ENCODE measurements at places on chromosomes 13 and 19. TPM values are rescaled to one million over a fixed set of nuclear protein-coding genes. Genes with fewer than 3 reads are reported as not detected.

KIRREL2 gene
- 0.13 TPM for total RNA-seq

DNA sequence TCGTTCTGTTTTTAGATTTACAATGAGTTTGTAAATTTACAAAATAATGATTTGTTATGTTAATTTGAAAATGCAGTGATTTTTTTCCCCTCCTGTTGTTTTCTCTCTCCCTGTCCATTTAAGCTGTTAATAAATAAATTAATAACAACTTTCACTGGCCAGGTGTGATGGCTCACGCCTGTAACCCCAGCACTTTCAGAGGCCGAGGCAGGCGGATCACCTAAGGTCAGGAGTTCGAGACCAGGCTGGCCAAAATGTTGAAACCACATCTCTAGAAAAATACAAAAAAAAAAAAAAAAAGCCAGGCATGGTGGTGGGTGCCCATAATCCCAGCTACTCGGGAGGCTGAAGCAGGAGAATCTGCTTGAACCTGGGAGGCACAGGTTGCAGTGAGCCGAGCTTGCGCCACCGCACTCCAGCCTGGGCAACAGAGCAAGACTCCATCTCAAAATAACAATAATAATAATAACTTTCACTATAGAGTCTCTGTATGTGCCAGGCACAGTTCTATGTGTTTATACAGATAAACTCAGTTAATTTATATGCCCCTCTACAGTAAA is 229.2 kb upstream of the ARGLU1 start:
- DNase-seq: no peak

METTL21C gene
- total RNA-seq: not detected

DNA sequence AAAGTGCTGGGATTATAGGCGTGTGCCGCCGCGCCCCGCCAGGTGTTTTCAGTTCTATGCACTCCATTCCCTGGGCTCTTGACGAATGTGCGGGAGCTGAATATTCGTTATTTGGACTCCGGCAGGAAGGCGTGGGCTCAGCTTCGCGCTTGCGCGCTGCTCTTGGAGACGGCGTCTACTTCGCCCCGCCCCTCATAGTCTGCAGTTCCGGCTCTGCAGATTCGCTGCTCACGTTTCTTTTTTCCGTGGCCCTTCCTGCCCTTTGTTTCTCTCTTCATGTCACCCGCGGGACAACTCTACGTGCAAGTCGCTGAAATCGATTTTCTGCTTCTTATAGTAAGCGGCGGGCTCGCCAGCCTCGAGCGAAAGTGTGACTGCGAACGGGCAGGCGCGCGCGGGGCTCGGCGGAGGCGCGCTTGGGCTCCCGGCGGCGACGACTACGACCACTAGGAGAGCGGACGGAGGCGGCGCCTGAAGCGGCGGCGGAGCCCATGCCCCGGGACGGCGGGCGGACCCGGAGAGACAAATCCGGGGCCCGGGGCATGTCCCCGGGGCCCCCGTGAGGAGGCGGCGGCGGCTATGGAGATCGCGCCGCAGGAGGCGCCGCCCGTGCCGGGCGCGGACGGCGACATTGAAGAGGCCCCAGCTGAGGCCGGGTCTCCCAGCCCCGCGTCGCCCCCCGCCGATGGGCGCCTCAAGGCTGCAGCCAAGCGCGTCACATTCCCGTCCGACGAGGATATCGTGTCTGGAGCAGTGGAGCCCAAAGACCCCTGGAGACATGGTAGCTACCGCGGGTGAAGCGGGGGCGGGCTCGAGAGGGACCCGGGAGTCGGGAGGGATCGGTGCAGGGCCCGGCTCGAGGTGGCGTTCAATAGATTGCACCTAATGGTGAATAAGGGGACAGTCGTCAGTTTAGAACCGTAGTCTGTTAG is at the start of gene PPP1R37:
PPP1R37 (plus strand) TSS at position 433 of the 932 bp plus-strand sequence; CDS start at position 580, 147 bp downstream.
- peak; percentile 96 for DNase-seq

- DNase-seq: no peak
Measured at GRCh38 chr13:30502237-30502636, 36.5 kb upstream of the HMGB1 start.

GRCh38 chr13:35477386-35477946 is 977 bp upstream of the MAB21L1 start:
- no peak for DNase-seq

NOTCH3 gene
- 10.5 TPM for total RNA-seq

TICAM1 gene
- 27.2 TPM for total RNA-seq

PALM3 gene
- 0.37 TPM for total RNA-seq

CEACAM7 gene
- 919 TPM for total RNA-seq

- no peak for DNase-seq
Measured at GRCh38 chr13:44692173-44692713, 116.1 kb upstream of the TSC22D1 start.

GRCh38 chr19:5003781-5004180 is 34.9 kb downstream of the KDM4B start:
- no peak for DNase-seq

- no peak for DNase-seq
Measured at GRCh38 chr13:37647031-37647650, 48.6 kb upstream of the POSTN start.

DNA sequence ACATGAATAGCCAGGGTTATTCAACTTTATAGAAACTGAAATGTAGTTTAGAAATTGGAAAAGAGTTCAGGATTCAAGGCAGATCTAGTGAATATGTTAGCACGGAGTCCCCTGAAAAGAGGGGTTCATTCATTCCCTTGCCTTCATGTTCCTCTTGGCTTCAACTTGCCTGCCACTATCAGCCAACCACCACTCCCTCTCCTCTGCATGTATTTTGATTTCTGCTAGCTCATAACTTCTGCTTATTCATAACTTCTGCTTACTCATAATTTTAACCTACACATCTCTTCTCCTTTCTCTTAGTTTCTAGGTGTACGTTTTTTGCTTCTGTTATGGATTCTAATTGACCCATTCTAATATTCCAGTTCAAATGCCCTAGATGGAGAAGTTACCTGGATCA is 5.5 kb upstream of the SERTM1 start:
- no peak for DNase-seq

DNA sequence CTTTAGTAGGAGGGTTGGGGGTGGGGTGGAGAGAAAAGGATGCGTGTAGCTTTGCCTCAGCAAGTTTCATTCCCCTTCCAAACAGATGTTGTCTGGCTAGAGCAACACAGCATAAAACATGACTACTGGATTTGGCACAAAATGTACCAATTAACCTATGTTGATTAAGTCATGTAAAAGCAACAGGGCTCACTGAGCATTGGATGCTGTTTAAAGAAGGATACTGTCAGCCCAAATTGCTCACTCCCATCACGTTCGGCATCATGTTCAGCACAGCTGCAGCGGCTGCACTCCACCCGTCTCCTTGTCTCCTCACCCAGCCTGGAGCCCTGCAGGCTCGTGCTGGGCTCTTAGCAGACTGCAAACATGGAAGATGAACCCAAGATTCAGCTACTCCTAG is 77.5 kb downstream of the DLEU7 start:
- DNase-seq: no peak

GRCh38 chr19:4019578-4019977 is 12.0 kb downstream of the PIAS4 start:
- no peak for DNase-seq

- peak; percentile 62 for DNase-seq
Measured at GRCh38 chr19:10568062-10568825, 535 bp downstream of the CDKN2D start.

GRCh38 chr19:28425046-28425931 is 787.7 kb downstream of the UQCRFS1 start:
- no peak for DNase-seq

HSPB6 gene
- 6.3 TPM for total RNA-seq

SUGP1 gene
- total RNA-seq: 54.7 TPM

- peak; percentile 86 for DNase-seq
Measured at GRCh38 chr19:32675720-32676185, at the start of gene RGS9BP. TSS of gene RGS9BP (plus strand) at chr19:32675848. CDS start at chr19:32676264, 416 bp downstream.

DNA sequence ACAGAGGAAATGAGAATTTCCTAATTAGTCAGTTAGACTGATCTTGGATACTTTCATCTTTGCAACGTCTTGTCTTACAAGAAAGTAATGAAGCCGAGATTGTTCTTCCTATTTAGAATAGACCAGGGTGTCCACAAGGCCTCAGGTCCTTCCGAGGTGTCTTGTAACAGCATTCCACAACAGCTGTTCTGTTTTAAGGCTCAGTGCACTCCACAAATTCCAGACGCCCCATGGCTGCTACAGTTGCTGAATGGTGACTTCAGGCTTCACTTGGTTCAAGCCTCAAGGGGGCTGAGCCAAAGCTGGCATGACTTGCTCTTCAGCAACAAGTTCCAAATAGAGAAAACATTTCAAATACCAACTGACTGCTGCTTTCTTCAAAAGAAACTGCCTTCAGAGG is 143.4 kb downstream of the SHISA2 start:
- DNase-seq: no peak

- no peak for DNase-seq
Measured at GRCh38 chr19:40588926-40589569, 12.1 kb upstream of the LTBP4 start.

GRCh38 chr13:94327318-94327717 is 152.2 kb downstream of the DCT start:
- no peak for DNase-seq

DNA sequence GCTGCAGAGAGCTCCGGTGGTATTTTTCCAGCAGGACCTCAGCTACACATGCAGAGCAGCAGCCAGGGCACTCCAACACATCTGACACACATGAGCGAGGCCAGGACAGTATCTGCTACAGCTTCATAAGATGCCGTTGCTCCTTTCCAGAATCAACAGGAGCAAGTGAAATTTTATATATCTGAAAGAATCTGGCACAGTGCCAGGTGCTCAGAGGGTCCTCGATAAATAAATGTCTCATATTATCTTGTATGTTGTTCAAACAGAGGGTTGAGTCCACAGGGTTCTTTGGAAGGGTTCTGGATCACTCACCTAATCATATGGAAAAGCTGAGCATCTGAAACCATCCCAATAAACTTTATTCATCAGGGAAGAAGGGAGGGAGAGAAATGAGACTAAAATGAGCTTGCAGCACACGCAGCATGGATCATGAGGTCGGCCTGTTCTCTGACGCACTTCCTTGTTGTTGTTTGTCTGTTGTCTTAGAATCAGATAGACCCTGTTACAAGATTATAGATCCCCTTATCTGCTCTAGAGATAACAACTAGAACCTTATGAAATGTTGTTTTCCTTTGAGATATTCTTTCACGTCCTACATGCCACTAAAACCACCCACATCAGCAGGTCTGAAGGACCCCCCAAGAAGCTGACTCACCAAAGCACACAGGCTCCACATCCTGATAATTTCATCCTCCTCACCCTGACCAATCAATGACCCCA is 3.2 kb upstream of the METTL21C start:
- DNase-seq: no peak

DNA sequence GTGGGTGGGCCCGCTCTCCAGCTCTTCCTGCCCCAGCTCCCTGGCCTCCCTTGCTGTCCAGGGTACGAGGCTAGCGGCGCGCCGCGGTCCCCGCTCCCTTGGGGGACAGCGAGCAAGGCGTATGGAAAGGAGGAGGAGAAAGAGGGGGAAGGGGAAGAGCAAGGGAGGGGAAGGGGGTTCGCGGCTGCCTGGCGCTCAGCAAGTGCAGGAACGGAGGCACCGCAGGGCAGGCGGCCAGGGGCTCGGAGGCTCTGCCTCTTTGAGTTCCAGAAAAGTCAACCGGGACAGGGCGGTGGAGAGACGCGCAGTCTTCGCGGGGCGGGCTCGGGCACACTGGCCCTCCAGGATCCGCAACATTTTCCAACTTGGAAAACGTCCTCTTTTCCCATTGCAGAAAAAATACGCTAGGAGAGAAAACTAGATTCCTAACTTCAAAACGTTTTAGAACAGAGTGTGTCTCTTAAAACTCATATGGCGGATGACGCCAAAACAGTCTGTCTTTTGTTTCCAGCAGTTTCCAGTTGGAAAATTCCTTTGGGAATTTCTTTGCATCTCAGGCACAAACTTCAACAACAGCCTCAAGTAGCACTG is 23.1 kb upstream of the TNFRSF19 start:
- no peak for DNase-seq

GRCh38 chr19:43132696-43133095 is 50.2 kb upstream of the PSG2 start:
- no peak for DNase-seq

- DNase-seq: peak; percentile 75
Measured at GRCh38 chr19:47729799-47730520, 15.4 kb upstream of the NOP53 start.

DNA sequence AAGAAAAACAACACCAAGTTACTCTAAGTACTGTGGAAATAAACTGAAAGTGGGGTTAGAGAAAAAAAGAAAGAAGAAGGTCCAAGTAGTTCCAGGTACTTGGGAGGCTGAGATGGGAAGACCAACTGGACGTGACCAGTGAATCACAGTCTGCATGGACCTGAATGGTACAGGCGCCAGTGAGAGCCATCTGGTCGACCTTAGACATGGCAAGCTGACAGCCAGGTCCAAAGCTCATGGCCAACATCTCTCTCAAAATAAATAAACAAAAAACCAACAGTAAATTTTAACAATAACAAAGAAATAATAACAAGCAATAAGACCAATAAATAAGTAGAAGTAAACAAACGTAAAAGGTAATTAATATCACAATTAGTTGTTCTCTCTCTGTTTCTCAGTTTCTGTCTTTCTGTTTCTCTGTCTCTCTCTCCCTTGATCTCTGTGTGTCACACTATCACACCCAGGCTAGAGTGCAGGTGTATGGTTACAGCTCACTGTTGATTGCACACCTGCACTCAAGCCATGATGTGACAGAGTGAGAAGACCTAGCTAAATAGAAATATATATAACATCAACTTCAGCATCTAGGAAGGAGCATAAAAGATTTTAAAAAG is 31.6 kb upstream of the ZNF724 start:
- DNase-seq: no peak

ZNF682 gene
- total RNA-seq: 1.7 TPM

GRCh38 chr19:947707-948539 is 22.1 kb downstream of the ARID3A start:
- DNase-seq: peak; percentile 53

DNA sequence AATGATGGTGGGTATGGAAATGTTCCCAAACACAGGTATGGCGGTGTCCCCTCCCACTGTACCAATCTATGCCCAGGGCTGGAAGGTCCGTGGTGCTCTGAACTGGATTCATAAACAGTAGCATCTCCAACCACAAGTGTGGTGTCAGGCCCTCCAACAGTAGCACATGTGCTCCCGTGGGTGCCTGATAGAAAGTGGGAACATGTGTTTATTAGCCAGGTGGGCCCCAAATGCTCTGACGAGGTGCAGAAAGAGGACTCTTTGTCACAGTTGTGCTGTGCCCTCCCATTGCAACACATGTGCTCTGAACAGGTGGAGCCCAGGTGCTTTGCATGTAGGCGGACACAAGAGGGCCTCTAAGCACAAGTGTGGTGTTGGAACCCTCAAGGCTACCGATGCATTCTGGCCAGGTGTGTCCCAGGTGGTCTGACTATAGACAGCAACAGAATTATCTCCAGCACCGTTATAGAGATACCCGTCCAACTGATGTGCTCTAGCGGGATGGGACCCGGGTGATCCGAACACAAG is 75.4 kb upstream of the ZNF30 start:
- DNase-seq: no peak

GRCh38 chr13:95296326-95296925 is 4.8 kb downstream of the ABCC4 start:
- DNase-seq: peak; percentile 73

KLK11 gene
- total RNA-seq: 0.94 TPM

- no peak for DNase-seq
Measured at GRCh38 chr19:14183741-14184350, 22.1 kb downstream of the ADGRL1 start.

DNA sequence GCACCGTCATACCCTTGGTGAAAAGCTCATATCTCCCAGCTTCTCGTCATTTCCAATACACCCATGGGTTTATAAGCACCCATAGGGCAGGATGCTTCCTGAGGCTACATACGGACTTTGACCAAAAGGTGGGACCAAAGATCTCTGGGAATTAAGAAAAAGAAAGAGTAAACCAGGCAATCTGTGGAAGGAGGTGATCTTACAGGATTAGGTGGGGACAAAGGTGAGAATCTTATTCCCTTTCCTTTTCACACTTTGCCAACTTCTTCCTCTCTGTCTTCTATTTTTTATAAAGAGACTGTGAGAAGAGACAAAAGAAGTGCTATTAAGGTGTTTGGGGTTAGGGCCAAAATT is 172.0 kb downstream of the DLEU7 start:
- DNase-seq: no peak

Measured in colonic mucosa (tissue), 4 donors.